ENCODE measurements at places on chromosomes 11 and 22. TPM values are rescaled to one million over a fixed set of nuclear protein-coding genes. Genes with fewer than 3 reads are reported as not detected.

The SLC22A25 gene
- not detected for polyA plus RNA-seq

The WNT7B gene
- 0.96 TPM for polyA plus RNA-seq

GRCh38 chr11:133720951-133721350 lies 124.4 kb downstream of the SPATA19 start:
- no peaks in the 10 kb centered on the region for H3K36me3 ChIP-seq
- no peak for DNase-seq
- H3K4me1 ChIP-seq: no peaks in the 10 kb centered on the region
- no peak overlapping the region for H3K27ac ChIP-seq

- H3K4me1 ChIP-seq: no peaks in the 10 kb centered on the region
- H3K27ac ChIP-seq: no peak overlapping the region
- no peak overlapping the region for H3K4me3 ChIP-seq
- no peaks in the 10 kb centered on the region for H3K27me3 ChIP-seq
- H3K36me3 ChIP-seq: no peaks in the 10 kb centered on the region
Observed at GRCh38 chr11:93907901-93908300, 57.5 kb upstream of the VSTM5 start.

GRCh38 chr11:68266121-68266891 lies 5.5 kb downstream of the C11orf24 start:
- no peak for DNase-seq
- H3K4me1 ChIP-seq: peaks cover 10% of the 10 kb centered on the region
- H3K36me3 ChIP-seq: peaks cover 25% of the 10 kb centered on the region
- no peak overlapping the region for H3K4me3 ChIP-seq
- H3K27me3 ChIP-seq: no peaks in the 10 kb centered on the region

DNA sequence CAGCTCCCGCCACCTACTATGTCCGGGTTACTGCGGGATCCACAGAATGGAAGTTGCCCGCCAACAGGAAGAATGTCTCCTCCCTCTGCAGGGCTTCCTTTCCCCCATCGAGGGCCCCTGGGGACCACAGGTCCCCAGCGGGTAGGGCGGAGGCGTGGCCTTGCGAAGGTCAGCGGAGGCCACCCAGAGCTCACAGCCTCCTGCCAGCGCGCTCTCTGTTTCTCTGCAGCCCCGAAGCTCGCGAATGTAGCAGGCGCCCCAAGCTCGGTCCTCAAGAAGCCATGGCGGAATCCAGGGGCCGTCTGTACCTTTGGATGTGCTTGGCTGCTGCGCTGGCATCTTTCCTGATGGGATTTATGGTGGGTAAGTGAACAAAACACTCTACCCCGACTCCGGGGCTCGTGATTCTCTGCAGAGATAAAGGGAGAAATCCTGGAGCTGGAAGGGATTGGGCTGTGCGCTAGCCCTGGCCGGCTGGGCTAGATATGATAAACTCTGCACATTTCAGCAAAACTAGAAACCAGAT lies at the start of gene NAALAD2:
NAALAD2 (plus strand) TSS at position 186 of the 526 bp plus-strand sequence; CDS start at position 282, 96 bp downstream.
- DNase-seq: peak; percentile 4
- no peaks in the 10 kb centered on the region for H3K4me1 ChIP-seq
- H3K36me3 ChIP-seq: no peaks in the 10 kb centered on the region
- no peak within 1 kb of the TSS for H3K27ac ChIP-seq
- H3K4me3 ChIP-seq: peak within 1 kb of the TSS; percentile 6

Measured in thymus (tissue), 14 donors.